ENCODE measurements at places on chromosomes 5 and 9.

- DNase-seq, result no peak
Measured at GRCh38 chr5:16740811-16741392, 124.1 kb upstream of the RETREG1 start.

DNA sequence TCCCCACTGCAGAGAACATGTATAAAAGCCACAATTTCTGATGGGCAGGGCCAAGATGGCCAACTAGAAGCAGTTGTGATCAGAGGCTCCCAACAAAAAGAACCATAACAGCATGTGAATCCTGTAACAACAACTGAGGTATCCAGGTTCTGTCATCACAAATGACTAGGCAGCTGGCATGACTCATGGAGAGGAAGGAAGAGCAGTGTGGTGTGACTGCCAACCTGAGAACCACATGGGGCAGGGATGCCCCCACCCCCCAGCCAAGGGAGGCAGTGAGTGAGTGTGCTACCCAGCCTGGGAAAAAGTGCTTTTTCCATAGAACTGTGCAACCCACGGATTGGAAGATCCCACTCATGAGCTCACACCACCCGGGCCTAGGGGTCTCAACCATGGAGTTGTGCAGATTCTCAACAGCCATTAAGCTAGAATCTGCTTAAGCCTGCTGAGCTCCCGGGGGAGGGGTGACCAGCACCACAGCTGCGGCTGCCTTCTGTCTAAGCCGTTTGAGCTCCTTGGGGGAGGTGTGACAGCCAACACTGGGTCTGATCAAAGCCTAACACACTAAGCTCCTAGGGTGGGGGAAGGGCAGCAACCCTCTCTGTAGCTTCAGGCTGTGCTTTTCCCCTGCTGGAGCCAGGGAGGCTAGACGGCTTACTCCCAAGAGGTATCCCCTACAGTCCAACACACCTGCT lies 80.1 kb upstream of the DMAC1 start:
- no peak for DNase-seq

DNA sequence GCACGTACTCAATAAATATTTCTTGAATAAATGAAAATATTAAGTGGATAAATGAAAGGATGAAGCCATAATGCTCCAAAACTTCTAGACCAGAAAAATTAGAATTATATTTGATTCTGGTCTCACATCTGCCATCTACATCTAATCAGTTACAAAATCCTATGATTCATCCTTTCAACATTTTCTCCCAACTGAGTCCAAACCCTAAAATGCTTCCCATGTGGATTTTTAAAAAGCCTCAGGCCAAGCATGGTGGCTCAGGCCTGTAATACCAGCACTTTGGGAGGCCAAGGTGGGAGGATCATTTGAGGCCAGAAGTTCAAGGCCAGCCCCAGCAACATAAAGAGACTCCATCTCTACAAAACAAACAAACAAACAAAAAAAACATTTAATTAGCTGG lies 31.6 kb upstream of the FST start:
- no peak for DNase-seq

DNA sequence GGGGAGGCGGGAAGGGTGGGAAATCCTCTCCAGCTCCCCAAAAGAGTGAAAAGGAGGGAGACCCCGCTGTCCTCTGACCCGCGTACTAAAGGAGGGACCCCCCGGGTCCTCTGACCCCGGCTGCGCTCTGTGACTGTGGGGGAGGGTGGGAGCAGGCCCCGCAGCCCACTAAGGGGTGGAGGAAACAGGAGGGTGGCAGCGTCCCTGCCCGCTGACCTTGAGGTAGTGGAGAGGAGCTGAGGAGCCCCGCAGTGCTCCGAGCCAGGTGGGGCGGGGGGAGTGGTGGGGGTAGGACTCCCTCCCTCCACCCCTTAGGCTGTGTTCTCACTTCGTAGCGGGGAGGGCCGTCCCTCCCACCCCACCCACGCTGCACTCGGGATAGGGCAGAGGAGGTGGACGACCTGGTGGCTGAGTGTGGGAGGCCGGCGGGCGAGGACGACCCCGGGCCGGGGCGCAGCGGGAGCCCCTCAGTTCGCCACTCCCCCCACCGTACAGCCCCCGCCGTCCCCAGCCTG lies 449 bp upstream of the ADCY2 start:
- no peak for DNase-seq

GRCh38 chr5:2675548-2675947 lies 75.9 kb downstream of the IRX2 start:
- no peak for DNase-seq

DNA sequence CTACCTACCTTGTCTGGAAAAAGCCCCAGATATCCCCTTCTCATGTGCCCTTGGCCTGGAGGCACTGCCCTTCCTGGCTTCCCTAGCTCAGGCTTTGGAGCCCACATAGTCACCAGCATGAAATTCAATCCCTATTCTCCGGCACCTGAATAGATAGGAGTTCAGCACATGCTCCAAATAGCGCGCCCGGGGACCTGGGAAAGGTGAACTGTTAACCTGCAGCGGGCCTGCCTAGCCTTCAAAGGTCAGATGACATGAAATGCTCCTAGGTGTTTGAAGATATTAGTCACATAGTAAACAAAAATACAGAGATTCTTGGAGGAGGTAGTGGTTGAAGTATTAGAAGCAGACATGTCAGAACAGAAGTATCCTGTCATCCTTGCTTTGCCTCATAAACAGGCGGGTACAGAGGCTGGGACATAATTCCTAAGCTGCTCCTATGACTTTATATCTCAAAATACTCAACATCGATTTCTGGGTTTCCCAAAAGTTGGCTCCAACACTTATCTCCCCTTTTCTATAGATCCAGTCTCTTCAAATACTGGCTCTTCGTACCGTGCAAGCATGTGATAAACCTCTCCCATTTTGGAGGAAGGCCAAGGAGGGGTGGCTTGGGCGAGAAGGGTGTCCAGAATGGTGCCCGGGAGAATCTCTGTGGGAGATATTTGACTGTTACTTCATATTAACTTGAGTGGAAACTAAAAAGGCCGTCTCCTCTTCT lies 88.0 kb upstream of the ANKH start:
- DNase-seq, result no peak

DNA sequence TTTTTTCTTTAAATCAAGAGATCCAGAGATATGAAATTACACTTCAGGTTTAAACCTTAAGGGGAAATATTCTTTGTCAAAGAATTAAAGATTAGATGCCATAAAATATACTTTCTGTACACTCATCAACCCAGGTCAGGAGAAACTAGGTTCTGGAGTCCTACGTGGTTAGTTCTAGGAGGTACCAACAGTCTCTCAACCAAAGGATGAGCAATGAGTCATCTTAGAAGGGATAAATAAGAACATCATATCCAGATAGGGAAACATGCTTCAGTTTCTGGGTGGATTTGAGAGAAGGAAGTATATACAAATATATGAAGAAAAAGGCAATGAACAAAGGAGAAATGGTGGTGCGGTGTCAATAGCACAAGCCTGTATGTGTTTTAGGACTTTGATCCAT lies 98.2 kb downstream of the CSNK1G3 start:
- DNase-seq, result no peak
